ENCODE measurements at places on chromosomes 13 and 19. TPM values are rescaled to one million over a fixed set of nuclear protein-coding genes. Genes with fewer than 3 reads are reported as not detected.

Gene SIGLECL1
- 0.39 TPM for total RNA-seq

Gene SSC5D
- total RNA-seq: 0.23 TPM

Gene SMAD9
- total RNA-seq: 4.0 TPM

Gene SBSN
- not detected for total RNA-seq

Gene MARK4
- total RNA-seq: 3.7 TPM

DNA sequence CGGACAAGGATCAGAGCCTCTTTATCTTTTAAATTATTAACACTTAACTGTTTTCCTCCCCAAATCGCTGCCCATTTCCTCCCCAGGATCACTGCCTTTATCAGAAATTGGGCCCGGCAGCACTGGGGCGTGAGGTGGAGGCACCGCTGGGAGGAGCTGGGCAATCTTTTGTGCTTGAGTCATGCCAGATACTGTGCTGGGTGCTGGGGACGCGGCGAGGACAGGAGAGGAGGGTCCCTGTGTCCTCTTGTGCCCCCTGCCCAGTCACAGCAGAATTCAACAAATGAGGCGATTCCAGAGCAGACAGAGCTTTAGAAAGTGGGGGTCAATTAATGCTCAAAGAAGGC is 347.8 kb downstream of the ZNF536 start:
- no peak for DNase-seq

DNA sequence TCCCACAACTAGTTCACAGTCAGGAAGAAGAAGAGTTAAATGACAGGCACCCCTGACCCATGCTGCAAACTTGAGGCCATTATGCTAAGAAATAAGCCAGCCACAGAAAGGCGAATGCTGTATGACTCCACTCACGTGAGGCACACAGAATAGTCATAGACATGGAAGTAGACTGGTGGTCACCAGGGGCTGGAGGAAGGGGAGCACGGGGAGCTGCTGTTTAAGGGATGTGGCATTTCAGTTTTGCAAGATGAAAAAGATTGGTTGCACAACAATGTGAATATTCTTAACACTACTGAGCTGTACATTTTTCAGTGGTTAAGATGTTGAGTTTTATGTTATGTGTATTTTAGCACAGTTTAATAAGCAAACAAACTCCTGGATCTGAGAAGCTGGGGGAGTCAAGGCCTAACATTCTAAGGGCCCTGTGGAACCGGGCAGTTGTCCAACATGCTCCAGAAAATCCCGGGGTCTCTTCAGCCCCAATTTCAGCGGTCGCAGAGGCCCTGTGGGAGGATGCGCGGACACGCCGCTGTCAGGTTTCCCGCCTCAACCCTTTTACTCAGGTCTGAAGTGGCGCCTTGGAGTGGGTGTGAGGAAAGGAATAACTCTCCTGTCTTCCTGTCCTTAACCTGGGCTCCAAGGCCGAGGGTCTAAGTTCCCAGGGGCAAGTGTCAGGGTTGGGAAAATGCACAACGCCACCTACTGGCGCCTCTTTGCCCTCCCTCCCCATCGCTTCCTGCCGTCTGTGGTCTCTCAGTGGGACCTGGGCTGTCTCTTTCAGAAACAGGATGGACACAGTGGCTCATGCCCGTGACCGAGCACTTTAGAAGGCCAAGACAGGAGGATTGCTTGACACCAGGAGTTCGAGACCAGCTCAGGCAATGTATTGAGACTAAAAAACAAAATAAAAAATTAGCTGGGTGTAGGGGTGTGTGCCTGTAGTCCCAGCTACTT is 4.4 kb upstream of the TMEM272 start:
- DNase-seq: no peak

GRCh38 chr13:112686364-112686763 is 3.5 kb upstream of the ATP11A start:
- DNase-seq: no peak

DNA sequence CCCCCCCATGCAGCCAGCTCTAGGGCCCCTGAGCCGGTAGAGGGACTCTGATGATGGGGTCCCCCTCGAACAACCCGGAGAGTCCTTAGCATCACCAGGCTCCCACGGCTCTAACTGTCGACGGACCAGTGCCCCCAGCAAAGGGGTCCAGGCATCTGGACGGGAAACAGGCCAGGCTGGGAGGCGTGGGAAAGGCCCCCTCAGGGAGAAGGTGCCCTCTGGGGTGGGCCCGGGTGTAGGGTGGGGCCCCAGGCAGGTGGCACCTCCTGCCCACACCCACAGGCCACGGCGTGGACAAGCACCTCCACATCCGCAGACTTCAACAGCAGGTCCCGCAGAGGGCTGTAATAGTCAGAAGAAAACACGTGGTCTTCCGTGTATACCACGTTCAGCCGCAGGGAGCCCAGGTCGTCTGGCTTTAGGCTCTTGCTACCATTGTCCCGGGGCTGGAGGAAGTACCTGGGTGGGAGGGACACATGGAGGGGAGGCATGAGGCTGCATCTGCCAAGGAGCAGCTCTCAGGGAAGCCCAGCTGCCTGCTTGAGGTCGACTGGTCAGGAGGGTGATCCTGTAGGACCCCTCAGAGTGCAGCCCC is 44.7 kb upstream of the C13orf46 start:
- DNase-seq: no peak

DNA sequence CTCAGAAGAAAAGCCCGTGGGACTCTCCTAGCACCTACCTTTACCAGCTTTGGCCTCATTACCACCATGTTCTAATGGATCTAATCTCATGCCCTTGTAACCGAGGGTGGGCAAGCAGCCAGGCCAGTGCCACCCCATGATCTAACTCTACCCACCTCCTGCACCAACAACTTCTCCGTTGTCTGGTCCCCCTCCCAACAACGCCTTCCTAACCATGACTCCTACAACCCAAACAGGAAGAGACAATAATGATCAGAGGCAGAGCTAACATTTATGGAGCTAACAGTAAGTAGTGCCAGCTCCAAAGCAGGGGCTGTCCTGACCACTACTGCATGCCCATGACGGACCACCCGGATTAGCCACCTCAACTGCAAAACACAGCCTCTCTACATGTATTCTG is 3.5 kb downstream of the USP12 start:
- no peak for DNase-seq

GRCh38 chr13:55091172-55091571 is 2049.5 kb upstream of the PRR20A start:
- no peak for DNase-seq

GRCh38 chr19:16888629-16889365 is at the start of gene F2RL3:
Gene F2RL3, plus strand, starts transcription at chr19:16888999. Its CDS starts 191 bp downstream, at chr19:16889190.
- peak; percentile 81 for DNase-seq

- DNase-seq: no peak
Observed at GRCh38 chr19:45985321-45985720, 9.9 kb upstream of the CCDC61 start.

- DNase-seq: no peak
Observed at GRCh38 chr13:91774397-91774796, 376.0 kb downstream of the GPC5 start.
